ENCODE measurements at places on chromosomes 12 and 14.

DNA sequence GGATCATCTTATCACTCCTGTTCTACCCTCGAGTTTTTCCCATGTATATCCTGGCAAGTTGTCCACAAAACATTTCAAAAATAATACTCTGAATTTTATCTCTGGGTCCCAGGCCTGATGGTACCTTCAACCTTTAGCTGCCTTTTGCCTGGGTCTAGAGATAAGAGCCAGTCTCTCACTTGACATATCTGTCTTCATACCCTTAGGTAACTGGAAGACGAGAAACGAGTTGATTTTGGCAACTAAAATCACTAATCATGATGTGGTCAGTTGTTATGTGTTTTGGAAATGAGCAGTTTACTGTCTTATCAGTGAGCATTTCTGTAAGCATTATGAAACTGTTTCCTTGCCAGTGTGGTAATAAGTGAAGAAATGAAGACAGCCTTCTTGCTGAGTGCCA, 6.3 kb downstream of the RNF10 start:
- no peak for DNase-seq

GRCh38 chr12:50069539-50069938, 12.1 kb downstream of the ASIC1 start:
- DNase-seq = no peak

DNA sequence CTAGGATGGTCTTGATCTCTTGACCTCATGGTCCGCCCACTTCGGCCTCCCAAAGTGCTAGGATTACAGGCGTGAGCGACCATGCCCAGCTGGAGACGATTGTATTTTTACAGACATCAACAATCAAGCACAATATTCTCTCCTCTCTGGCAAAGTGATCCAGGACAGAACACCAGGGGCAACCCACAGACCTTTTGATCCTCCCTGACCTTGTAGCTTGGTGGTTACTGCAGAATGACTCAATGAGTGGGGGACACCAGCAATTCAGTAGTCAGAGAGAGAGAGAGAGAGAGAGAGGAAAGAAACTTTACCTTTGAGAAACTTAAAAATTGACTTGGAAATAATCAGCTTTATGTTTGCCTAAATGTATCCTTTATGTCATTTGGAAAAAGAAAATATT, 51.2 kb downstream of the DRAM1 start:
- no peak for DNase-seq

GRCh38 chr12:5516371-5517241, 84.7 kb downstream of the NTF3 start:
- DNase-seq = no peak

GRCh38 chr12:9700606-9700956, 31.1 kb downstream of the CLEC2D start:
- DNase-seq = no peak

DNA sequence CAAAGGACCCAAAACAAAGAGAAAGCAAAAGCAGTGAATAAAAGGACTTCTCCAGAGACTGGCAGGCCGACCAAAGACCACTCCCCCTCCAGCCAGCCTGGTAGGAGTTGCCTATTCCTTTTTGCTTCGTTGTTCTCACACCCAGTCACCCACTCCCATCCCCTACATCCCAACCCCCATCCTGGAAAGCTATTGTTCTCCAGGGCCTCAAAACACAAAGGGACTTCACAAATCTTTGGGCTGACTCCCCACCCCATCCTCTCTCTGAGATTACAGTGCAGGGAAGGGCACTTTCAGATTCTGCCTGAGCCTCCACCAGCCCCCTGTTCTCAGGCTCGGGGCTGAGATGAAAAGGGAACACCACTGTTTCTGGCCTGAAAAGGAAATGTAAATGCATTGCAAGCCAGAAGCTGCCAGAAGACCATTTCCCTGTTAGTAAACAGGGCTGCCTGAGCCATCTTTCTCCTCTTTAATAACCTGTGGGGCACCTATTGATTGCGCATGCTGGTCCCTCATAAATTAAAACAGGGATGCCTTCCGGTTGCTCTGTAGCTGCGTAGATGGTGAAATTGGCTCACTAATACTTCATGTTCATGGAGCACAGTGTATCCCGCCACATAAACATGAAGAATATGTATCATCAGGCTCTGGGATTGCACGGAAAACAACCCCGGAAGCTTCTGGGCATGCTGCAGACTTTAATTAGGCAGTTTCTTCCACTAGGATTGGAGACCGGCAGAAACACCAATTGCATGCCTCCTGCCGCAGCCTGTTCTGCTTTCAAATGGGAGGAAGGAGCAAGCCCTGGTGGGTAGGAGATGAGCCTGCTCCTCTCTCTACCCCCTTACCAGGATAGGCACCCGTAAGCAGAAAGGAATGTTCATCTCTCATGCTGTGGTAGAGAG, 130.3 kb upstream of the FUT8 start:
- no peak for DNase-seq

DNA sequence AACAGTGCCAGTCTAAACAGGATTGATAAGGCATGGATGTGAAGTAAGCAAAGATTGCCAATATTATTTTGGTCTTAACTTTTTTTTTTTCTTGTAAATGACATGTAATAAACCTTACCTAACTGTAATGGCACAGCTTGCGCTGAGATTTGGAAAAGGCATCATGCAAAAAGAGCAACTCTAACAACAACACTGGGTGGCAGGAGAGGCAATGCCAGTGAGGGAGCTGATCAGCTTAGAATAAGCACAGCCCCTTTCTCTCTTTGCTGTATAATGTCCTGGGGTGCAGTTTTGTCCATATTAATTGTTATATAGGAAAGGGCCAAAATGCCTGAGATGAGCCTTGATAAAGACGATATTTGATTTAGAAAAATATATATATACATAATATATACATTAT, 1589.7 kb upstream of the FLRT2 start:
- no peak for DNase-seq

DNA sequence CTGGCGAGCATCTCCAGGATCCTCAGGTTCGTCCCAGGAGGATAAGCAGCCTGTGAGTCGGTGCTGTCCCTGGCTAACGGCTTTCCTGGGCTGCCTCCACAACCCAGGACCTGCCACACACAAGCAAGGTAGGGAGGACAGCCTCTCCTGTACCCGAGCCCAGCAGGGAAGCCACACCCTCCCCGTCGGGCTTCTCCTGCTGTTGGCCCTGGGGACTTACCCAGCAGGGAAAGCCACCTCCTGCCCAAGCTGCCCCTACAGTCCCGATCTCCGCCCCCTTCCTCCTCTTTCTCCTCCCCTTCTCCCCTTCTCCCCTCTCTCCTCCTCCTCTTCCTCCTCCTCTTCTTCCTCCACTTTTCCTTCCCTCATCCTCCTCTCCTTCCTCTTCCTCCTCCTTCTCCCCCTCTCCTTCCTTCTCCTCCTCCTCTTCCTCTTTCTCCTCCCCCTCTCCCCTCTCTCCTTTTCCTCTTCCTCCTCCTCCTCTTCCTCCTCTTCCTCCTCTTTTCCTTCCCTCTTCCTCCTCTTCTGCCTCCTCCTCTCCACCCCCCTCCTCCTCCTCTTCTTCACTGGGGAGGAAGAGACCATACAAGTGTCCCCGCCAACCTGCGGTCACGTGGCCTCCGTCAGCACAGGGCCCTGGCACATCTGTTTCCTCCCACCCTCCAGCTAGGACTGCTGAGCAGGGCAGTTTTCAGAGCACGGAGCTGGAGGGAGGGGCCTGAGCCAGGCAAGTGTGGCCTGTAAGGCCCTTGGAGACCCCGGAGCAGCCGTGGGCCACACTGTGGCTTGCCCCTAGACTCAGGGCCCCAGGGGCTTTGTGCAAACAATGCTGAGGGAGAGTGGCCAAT, 17.3 kb upstream of the RFLNA start:
- no peak for DNase-seq

DNA sequence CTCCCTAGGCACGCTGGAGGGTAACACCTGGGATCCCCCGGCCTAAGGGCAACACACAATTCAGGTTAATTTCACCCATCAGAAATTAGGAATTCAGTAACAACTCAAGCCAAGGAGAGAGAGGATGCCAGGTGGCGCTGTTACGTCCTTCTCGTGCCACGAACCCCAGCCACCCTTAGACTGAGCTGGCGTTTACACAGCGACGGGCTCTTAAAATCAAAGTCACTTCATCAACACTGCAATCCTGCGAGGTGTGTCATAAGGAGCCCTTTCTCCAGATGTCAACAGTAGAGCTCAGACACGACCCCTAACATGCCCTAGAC, 110.6 kb upstream of the TMEM132D start:
- no peak for DNase-seq

- no peak for DNase-seq
These were observed 16.9 kb downstream of the PPTC7 start for GRCh38 chr12:110565894-110566871.

- DNase-seq = no peak
These were observed 229.8 kb downstream of the DPF3 start for GRCh38 chr14:72663956-72664650.

- DNase-seq = no peak
These were observed 163.7 kb downstream of the CALM1 start for GRCh38 chr14:90560558-90560957.

GRCh38 chr14:67453575-67454300, 34.8 kb downstream of the TMEM229B start:
- no peak for DNase-seq

- no peak for DNase-seq
These were observed 161.0 kb upstream of the RMST start for GRCh38 chr12:97301576-97301975.

GRCh38 chr12:25384038-25384892, 133.5 kb upstream of the KRAS start:
- DNase-seq = no peak

- no peak for DNase-seq
These were observed 246.7 kb upstream of the G2E3 start for GRCh38 chr14:30312214-30312613.

DNA sequence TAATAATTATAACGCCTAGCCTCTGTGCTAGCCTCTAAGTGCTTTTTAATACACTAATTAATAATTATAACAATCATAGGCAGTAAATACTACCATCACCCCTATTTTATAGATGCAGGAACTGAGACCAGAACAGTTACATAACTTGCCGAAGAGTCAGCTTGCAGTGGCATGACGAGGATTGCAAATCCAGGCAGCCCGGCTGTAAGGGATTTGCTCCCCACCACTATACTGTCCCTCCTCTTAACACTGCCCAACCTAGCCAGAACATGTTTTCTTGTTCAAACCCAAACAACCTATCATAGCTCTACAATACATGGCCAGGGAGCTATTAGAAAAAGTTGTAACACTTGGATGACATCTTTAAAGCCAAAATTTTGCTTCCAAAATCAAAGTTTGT, 33.9 kb upstream of the VASH1 start:
- no peak for DNase-seq

GRCh38 chr14:99675382-99675835, 8.7 kb upstream of the CYP46A1 start:
- DNase-seq = no peak
